ENCODE measurements at places on chromosomes 11 and 22. TPM values are rescaled to one million over a fixed set of nuclear protein-coding genes. Genes with fewer than 3 reads are reported as not detected.

DNA sequence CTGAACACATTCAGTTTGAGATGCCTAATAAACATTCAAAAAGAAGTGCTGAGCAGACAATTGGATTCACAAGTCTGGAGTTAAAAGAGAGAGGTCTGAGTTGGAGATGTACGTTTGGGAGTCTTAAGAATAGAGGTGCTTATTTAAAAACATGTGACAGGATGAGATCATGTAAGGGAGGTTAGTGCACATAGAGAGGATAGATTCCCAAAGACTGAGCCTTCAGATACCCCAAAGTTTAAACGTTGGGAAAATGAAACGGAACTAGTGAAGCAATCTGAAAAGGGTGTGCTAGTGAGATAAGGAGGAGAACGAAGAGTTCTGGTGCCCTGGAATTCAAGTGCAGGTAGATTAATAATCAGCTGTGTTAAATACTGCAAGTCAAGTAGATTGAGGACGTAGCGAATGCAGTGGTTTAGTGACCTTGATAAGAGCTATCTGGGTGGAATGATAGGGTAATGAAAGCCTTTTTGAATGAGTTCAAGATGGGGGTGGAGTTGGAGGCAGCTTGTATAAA, 63.7 kb downstream of the HIPK3 start:
- peaks cover 26% of the 10 kb centered on the region for H3K4me1 ChIP-seq
- H3K36me3 ChIP-seq = no peaks in the 10 kb centered on the region
- no peaks in the 10 kb centered on the region for H3K27me3 ChIP-seq
- H3K27ac ChIP-seq = peak overlapping the region; percentile 75
- DNase-seq = no peak

DNA sequence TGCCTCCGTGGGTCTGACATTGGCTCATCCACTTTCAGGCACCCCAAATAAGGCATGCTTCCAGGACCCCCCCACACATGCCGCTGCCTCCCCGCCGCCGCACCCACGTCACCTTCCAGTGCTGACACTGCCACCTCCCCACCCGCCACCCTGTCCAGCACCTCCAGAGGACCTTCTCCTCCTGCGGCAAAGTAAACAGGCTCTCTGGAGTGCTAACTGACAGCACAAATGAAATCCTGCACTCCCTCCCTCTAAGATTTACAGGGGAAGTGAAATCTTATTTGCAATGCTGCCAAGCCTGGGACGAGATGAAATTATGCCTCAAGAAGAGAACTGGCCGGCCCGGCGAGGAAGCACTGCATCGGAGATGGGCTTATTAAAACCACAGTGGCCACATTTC, 35.3 kb downstream of the MACROD1 start:
- H3K27me3 ChIP-seq = no peaks in the 10 kb centered on the region
- no peaks in the 10 kb centered on the region for H3K4me1 ChIP-seq
- no peaks in the 10 kb centered on the region for H3K36me3 ChIP-seq
- no peak overlapping the region for H3K27ac ChIP-seq
- no peak overlapping the region for H3K4me3 ChIP-seq

- no peaks in the 10 kb centered on the region for H3K4me1 ChIP-seq
- H3K27me3 ChIP-seq = no peaks in the 10 kb centered on the region
- DNase-seq = no peak
- H3K36me3 ChIP-seq = no peaks in the 10 kb centered on the region
- H3K4me3 ChIP-seq = no peak overlapping the region
These were observed 349.0 kb upstream of the CCDC90B start for GRCh38 chr11:83635166-83635565.

DNA sequence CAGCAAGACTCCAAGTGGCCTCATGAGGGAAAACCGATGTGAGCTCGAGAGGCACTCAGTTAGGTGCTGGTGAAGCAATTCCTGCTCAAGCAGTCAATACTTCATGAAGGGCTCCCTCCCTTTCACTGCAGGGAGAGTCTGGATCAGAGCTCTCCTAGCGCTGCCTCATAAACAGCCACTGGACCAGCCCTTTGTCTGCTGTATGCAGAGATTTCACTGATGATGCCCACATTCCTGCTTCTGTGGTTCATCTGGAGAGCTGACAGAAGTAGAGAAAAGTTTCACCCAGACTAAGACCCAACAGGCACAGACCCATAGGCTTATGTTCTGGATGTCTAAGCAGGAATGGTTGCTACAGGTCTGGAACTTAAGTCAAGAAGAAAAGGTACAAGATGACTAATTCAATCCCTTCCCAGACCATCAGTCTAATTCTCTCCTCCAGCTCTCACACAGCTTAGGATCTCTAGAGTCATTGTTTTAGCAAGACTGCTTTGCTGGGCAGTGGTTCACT, 4.0 kb downstream of the UCP2 start:
- peak overlapping the region; percentile 85 for H3K27ac ChIP-seq
- DNase-seq = no peak
- no peaks in the 10 kb centered on the region for H3K27me3 ChIP-seq
- H3K4me1 ChIP-seq = peaks cover 27% of the 10 kb centered on the region

ISX gene
- 0.21 TPM for total RNA-seq

Data from GM12878 (cell line).